NCI-H1092 treated with DMSO at 0.1 percent for 48 hours (cell line): ENCODE measurements at places on chromosomes 5 and 9.
A peak's percentile ranks its signal among the peaks of the same experiment; 100 is the strongest.

DNA sequence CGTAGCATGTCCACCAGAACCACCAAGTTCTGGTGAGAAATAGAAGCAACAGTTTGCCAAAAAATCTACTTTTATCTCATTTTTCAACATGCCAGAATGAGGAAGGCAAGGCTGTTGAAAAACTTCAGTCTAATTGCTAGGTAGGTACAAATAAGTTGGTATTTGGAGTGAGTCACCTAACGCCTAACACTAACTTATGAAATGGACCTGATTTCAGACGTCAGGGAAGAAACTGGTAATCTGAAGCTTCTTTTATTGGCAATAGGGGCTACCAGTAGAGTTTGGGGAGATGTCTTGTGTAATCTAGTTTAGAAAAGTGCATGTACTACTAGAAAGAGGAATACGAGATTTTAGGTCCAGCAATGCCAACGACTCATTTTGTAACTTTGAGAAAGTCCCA, 4.4 kb upstream of the PDE6A start:
- no peak for DNase-seq

- DNase-seq: no peak
These were observed 45.4 kb downstream of the MARCHF11 start for GRCh38 chr5:16134204-16134603.

- no peak for DNase-seq
These were observed 40.1 kb downstream of the GRIA1 start for GRCh38 chr5:153530357-153531143.

DNA sequence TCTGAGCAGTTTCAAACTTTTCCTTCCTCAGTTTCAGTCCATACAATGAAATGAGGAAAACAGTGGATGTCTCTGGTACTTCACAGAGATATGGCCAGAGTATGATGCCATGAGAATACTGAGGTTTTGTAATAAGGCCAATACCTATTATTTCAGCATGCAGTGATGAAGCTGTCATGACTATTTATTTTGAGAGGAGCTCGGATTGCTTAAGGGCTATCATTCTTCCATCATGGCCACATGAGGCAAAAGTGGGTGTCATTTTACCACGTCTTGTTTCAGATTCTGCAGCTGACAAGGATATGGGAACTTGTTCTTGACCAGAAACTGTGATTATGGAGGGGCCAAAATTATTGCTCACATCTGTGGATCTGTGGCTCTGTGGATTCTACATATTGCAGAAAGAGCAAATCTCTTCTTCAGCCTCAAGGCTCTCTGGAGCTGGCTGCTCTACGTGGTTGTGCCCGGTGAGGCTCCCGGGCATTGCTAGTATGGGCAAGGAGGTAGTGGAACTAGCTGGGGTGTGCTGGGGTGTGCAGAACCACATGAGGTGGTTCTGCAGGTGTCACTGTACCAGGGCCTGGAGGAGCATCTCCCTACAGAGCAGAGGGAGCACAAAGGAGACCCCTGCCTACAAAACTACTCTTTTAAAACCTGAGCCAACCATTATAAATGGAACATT, 180.3 kb downstream of the SEMA6A start:
- no peak for DNase-seq

- DNase-seq: no peak
These were observed 50.9 kb downstream of the OSTF1 start for GRCh38 chr9:75139201-75139600.

- no peak for DNase-seq
These were observed 1365.5 kb upstream of the CDH9 start for GRCh38 chr5:28403846-28404245.

GRCh38 chr5:149719666-149720065, 10.4 kb upstream of the PPARGC1B start:
- no peak for DNase-seq

GRCh38 chr5:123371575-123372179, 51.5 kb downstream of the CEP120 start:
- DNase-seq: no peak

DNA sequence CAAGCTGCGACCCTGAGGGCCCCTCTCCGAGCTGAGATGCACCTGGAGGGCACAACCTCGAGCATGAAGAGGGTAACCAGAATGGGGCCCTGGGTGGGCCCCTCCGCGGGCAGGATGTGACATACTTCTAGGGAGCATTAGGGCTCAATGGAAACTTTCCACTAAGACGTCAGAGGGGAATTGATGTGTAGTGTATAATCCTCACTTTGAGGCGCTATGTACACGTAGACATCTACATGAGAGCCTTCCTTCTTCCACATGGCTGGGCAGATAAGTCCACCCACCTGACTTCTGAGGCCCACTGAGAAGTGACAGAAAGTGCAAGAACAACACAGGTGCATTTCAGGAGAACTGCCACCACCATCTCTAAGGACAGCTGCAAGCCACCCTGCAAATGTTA, 61.0 kb downstream of the DAP start:
- no peak for DNase-seq

- no peak for DNase-seq
These were observed 302.7 kb upstream of the RFX3 start for GRCh38 chr9:3828495-3828894.

- no peak for DNase-seq
These were observed 174.8 kb downstream of the FAM114A2 start for GRCh38 chr5:153863951-153864350.

DNA sequence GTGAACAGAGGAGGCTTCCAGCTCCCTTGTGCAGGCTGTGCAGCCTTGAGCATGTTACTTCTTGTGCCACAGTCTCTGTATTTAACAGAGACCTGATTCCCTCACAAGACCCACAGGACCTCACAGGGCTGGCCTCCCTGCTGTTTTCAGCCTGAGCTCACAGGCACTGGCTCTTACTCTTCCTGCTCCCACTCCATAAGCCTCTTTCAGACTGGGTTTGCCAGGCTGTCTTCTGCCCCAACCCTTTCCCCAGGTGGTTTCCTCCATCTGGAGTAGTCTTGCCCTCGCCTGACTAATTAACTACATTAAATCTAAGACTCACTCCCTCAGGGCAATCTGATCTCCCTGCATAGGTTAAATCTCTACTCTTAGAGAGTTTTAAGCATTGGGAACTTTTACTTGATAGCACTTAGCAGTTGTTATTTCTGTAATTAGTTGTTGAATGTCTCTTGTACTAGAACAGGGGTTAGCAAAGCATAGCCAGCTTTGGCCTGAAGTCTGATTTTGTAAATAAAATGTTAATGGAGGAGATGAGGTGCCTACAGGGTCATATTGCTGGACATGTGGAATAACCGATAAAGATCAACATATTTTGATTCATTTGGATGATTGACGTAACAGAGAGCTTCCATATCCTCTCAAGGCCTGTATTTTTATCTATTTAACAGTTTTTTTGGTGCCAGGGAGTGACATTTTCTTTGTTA, 28.6 kb upstream of the SPATA31E1 start:
- peak; percentile 6 for DNase-seq

DNA sequence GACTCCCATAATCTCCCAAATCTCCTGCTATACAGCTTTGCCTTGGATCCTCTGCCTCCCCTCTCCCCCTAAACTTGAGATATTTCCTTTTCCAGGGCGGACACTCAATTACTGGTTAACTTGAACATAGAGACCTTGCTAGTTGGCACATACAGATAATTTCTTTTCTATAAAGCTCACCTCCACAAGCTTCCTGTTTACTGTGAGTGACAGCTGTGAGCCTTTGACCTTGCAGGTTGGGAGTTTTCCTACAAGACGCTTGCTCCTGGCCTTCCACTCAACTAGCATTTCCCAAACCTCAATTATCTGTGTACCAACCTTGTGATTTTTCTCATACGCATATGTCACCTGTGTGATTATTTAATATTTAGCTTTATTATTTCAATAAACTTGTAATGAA, 114.5 kb downstream of the GNA14 start:
- no peak for DNase-seq

DNA sequence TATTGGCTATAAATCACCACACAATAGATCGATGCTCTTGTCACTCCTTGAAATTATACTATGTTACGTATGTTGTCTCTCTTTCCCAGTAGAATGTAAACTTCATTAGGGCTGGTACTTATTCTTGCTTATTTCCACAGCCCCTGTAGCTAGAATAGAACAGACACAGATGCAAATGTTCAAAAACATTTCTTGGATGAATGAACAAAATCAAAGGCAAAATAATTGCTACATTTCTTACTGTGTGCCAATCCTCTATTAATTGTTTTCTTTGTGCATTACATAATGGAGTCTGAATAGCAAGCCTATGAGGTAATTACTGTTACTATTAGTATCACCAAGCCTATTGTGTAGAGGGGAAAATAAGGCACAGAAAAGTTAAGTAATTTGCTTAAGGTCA, 725 bp upstream of the OR13C2 start:
- DNase-seq: no peak

- no peak for DNase-seq
These were observed 234.2 kb upstream of the DMAC1 start for GRCh38 chr9:8033794-8034193.

GRCh38 chr9:70120834-70121510, 77.3 kb downstream of the MAMDC2 start:
- DNase-seq: no peak

- peak; percentile 77 for DNase-seq
These were observed 402.3 kb upstream of the CHD1 start for GRCh38 chr5:99331061-99331460.

- no peak for DNase-seq
These were observed 2.7 kb upstream of the LARS1 start for GRCh38 chr5:146185161-146185560.

- peak; percentile 82 for DNase-seq
These were observed 545.2 kb downstream of the CSNK1G3 start for GRCh38 chr5:124056991-124057723.

DNA sequence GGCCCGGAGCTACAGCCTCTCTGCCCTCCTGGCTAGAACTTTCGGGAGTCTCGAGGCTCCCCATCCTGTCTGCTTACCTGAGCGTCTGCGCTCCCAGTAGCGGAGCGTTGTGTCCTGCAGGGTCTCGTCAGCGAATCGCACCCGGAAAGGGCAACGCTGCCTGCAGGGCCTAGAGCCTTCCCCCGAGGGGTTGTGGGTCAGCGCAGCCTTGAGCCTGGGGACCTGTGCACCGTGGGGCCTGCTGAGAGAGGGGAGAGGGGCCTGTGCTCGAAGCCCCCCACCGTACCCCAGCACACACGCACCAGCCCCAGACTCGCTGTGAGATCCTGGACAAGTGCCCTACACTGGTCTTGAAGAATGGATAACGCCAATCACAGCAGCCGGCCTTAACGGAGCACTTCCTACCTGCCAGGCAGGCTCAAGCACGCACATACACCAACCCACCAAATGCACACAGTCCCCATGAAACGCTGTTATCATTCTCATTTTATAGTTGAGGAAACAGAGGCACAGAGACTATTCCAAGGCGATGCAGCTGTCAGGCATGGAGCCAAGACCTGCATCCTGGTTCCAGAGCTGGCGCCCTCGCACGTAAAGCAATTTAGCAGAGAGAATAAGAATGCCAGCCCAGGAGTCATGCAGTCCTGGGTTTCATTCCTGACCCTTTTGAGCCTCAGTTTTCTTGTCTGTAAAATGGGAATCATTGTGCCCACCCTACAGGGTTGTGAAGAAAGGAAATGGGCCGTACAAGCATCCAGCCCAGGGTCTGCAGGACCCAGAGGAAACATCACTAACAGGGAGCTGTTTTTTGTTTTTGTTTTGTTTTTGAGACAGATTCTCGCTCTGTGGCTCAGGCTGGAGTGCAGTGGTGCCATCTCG, 5.3 kb downstream of the C9orf50 start:
- no peak for DNase-seq

DNA sequence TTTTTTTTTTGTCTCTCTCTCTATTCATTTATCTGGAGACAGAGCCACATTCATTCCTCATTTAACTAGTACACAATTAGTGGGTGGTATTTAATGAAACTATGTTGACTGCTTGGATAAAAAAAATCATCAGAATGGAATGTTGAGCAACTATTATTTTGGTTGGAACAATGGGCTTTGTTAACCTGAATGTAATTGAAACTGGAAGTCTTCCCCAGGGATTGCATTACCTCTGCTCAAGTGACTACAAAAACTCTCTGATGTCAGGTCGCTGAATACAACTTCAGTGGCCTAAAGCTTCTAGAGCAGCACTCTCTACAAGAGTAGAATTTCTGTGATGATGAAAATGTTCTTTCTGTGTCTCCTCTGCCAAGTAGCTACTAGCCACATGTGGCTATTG, 295.8 kb downstream of the DEPDC1B start:
- DNase-seq: no peak

- DNase-seq: no peak
These were observed 181.7 kb downstream of the MAST4 start for GRCh38 chr5:66777868-66778267.

GRCh38 chr5:81046041-81046440, 85.9 kb downstream of the RASGRF2 start:
- no peak for DNase-seq

- DNase-seq: no peak
These were observed 12.3 kb upstream of the MAP3K1 start for GRCh38 chr5:56803025-56803424.

- no peak for DNase-seq
These were observed 107.4 kb upstream of the LHFPL2 start for GRCh38 chr5:78755822-78756429.

DNA sequence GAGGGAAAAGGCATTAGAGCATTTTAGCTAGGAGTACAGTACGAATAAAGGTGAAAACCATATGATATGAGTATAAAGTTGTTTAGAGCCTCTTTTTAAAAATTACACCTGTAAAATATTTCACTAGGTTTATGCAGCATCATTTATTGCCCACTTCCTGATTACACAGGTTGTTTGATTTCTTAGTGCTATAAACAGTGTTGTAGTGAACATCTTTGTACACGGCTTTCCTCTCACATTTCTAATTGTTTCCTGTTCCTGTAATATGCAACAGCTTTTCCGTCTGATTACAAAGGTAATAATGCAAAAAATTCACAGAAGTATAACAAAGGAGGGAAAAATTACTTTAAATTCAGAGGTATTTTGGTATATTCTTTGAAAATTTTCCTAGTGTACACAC, 13.0 kb downstream of the STOM start:
- DNase-seq: no peak

- peak; percentile 37 for DNase-seq
These were observed 1.9 kb upstream of the SQSTM1 start for GRCh38 chr5:179818746-179819295.
